ENCODE measurements at places on chromosomes 12 and 14. TPM values are rescaled to one million over a fixed set of nuclear protein-coding genes. Genes with fewer than 3 reads are reported as not detected.

- peak; percentile 81 for DNase-seq
These were observed 412.9 kb downstream of the RAD51B start for GRCh38 chr14:68232300-68233055.

- DNase-seq: no peak
These were observed 120.1 kb downstream of the TTC7B start for GRCh38 chr14:90695997-90696660.

Gene HSPB8
- polyA plus RNA-seq: 7.5 TPM

Gene ACSS3
- polyA plus RNA-seq: 21.3 TPM

- DNase-seq: no peak
These were observed 120.5 kb upstream of the RASSF8 start for GRCh38 chr12:25838007-25838406.

- DNase-seq: no peak
These were observed 13.5 kb downstream of the ETFRF1 start for GRCh38 chr12:25208554-25208953.

GRCh38 chr12:111160350-111161241 is 208.3 kb downstream of the PHETA1 start:
- no peak for DNase-seq

GRCh38 chr12:17278946-17279345 is 673.0 kb upstream of the LMO3 start:
- DNase-seq: no peak

DNA sequence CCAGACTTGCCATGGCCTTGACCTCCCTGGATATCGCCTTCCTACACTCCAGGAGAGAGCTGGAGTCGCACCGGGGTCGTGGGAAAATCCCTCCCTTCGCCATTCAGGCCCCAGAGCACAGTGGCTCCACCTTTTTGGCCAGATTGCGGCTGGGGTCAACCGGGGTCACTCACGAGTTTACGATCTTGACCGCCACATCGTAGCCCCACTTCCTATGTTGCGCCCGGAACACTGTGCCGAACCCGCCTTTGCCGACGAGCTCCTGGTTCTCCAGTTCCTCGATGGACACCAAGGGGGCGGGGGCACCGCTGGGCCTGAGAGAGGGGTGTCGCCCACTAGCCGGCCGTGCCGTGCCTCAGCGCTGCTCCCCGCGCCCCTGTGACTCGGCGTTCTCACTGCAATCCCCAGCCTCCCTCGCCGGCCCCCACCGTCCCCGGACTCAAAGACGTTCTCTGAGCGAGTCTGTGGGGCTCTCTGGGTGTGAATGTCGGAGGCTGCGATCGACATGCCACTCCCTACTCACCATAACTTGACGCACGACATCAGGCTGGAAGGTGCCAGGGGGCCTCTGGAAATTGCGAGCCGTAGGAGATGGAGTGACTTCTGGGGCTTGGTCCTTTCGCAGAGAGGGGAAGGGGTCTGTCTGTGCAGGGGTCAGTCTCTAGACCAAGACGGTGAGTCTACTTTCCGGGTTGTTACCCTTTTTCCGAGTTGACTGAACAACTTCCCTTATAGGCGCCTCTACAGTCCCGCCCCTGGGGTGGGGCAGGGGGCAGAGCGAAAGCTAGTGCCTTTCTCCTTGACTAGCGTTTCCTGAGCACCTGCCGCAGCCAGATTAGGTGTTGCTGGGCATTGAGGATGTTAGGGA is at the start of gene RIPK3:
Gene RIPK3, minus strand, starts transcription at position 708 of the 868 bp plus-strand sequence. Its CDS starts 165 bp downstream, at position 543.
- DNase-seq: no peak
